ENCODE measurements at places on chromosomes 7 and 10.

DNA sequence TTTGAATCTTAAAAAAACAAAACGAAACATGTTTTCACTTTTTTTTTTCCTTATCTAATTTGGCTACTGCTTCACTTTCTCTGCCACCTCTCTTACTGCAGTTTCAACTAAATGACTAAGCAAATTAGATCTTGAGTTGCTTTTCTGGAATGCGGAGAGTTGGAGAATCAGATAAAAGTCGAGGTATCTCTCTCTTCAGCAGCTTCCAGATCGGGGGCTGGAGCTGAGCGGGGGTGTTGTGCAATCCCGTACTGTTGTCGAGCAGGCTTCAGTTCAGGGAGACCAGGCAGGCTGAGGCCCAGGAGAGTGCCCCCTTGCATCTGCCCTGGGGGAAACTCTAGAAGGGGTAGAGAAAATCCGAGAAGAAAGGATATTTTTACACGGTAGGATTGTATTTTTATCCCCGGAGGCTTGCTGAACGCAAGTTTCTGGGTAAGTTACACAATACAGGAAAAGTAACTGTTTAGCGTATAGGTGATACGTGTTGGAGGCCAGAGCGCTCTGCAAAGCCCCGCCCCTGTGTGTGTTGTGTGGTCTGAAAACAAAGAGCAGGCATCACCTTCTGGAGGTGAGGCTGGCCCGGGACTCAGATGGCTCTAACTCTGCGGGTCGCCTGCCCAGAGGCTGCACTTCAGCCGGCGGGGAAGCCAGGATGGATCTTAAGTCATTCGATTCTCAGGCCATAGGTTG, 116.6 kb downstream of the KLF6 start:
- no peak for DNase-seq

GRCh38 chr7:114082642-114083165, 163.9 kb upstream of the PPP1R3A start:
- no peak for DNase-seq

GRCh38 chr7:4642468-4643203, 39.5 kb upstream of the FOXK1 start:
- DNase-seq = no peak

DNA sequence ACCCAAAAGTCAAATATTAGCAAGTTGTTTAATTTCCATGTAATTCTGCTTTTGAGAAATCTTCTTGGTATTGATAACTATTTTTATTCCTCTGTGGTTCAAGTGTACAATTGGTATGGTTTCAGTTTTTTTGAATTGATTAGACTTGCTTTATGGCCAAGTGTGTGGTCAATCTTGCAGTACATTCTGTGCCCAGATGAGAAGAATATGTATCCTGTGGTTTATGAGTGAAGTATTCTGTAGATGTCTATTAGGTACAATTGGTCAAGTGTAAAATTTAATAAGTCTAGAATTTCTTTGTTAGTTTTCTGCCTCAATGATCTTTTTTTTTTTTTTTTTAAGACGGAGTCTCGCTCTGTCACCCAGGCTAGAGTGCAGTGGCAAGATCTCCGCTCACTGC, 36.6 kb upstream of the C7orf33 start:
- no peak for DNase-seq

GRCh38 chr10:113278221-113278620, 274.6 kb upstream of the HABP2 start:
- no peak for DNase-seq

DNA sequence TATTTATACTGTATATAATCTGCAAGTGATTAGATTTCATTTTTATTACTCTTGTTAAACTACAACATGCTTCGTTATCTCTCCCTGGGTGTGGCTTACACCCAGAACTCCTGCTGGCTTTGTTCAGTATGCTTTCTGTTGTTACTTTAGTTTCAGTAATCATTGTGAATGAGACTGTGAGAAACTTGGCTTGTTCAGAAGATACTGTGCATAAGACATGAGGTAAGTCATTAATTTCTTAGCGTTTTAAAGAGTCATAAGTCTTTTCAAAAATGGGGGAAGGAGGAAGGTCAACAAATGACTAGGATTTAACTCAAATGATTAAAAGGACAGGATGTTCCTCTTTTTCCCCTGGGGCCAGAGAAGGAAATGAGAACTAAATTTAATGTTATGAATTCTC, 11.6 kb upstream of the ADD3 start:
- no peak for DNase-seq

GRCh38 chr10:46541017-46541661, 15.3 kb downstream of the GPRIN2 start:
- no peak for DNase-seq

DNA sequence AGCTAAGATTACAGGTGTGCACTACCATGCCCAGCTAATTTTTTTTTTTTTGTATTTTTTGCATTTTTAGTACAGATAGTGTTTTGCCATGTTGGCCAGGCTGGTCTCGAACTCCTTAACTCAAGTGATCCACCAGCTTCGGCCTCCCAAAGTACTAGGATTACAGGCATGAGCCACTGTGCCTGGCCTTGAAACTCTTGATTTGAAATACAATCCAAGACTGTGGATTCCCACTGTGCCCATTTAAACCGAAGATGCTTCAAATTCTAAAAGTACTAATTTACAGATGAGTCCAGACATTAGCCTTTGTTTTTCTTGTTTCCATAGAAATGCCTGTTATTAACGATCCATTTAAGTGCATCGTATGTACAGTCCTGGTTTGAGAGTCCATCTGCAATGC, 130.9 kb downstream of the CACNA2D1 start:
- DNase-seq = no peak

DNA sequence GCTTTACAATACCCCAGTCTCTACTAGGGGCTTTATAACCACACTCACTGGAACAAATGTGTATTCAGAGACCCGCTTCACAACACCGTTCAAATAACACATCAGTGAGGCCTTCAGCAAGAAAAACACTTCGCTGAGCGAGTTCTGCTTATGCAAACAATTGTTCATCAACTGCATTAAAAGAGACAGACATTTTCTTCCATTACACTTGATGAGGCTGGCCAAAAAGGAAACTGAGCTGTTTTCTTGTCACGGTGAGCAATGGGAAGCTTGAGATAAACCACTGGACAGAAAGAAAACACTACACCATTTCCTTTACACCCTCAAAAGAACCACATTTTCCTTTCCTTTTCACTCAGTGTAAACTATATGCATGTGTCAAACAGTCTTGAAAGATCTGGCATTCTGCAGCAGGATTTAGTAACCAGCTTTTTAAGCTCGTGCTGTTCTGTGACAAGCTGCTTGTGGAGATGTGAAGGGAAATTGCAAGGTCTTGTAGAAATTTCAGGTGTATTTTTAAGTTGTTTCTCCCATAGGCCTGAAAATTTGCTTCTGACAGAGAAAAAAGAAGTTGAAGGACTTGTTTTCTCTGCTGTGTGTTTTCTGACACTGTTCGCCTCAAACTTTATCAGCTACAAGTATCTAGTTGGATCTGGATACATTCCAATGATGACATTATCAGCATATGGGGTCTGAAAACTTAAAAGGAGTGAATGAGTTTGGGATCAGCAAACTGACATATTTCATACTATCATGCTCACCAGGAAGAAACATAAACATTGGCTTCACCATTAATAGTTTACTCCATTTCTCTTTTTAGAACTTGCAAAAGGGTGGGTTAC, 693.1 kb downstream of the PARD3 start:
- no peak for DNase-seq

- no peak for DNase-seq
Measured at GRCh38 chr7:7979558-7979957, 11.0 kb downstream of the GLCCI1 start.

- no peak for DNase-seq
Measured at GRCh38 chr10:77284797-77285196, 352.8 kb downstream of the KCNMA1 start.

DNA sequence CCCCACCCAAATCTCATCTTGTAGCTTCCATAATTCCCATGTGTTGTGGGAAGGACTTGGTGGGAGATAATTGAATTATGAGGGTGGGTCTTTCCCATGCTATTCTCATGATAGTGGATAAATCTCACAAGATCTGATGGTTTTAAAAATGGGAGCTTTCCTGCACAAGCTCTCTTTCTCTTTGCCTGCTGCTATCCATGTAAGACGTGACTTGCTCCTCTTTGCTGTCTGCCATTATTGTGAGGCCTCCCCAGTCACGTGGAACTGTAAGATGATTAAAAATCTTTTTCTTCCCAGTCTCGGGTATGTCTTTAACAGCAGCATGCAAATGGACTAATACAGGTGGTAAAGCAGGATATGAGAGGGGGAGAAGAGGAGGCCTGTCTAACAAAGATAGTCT, 88.3 kb downstream of the TMEM106B start:
- DNase-seq = no peak

- DNase-seq = no peak
Measured at GRCh38 chr7:28837216-28837615, 120.9 kb downstream of the TRIL start.

DNA sequence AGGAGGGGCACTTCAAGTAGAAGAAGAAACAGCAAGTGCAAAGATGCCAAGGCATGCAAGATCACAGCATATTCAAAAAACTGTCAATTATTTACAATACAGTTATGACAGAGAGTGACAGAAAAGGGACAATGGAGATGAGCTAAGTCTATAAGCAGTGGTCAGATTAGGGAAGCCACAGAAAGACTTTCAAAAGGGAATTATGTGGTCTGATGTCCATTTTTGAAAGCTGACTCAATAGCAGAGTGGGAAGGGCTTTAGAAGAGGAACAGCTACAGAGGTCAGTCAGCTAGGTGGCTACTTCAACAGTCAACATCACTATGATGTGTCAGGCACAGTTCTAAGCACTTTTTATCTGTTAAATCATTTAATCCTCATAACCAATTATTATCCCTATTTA, 45.2 kb upstream of the SPOCK2 start:
- no peak for DNase-seq

- no peak for DNase-seq
Measured at GRCh38 chr10:19595212-19595845, 220.9 kb upstream of the PLXDC2 start.

DNA sequence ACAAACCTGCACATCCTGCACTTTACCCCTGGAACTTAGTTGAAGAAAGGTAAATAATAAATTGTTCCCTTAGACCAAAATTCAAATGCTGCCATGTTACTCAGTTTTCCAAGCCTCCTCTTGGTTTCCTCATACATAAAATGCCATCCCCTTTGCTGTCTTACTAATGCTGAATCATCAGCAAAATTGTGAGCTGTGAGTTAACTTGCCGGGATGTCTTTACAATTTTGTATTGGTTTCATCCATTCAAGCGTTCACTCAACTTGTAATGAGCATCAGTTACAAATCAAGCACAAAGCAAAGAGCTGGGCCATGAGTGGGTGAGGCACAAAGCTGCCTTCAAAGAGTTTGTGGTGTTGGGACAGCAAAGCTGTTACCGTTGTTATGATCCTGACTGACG, 395.8 kb upstream of the ZMIZ1 start:
- DNase-seq = no peak

DNA sequence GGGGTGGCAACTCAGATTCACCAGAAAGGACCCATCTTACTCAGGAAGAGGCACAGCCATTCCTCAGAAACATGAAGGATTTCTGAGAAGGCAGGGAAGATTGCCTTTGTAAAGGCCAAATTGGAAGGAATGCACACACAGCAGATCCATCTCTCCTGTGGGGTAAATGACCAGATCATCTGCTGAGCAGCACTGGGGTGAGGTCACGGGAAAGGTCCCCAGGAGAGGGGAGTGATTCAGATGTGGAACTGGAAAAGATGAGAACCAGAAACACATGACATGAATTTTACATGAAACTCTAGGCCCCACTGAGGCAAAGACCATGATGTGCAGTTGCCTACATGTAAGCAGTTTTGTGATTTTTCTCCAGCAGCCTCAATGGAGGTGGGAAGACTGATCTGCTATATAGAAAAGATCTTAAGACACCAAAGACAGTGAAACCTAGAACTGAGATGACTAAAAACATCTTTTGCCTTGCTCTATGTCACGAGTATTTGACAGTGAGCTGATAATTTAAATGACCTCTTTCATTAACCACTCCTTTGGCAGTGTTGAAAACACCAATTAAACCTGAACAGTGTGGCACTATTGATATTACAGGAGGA, 91.6 kb downstream of the AMPH start:
- no peak for DNase-seq

All from HCT116 (cell line).